ENCODE measurements at places on chromosomes 2 and 18.

GRCh38 chr2:237192881-237193280, 107.2 kb downstream of the COPS8 start:
- DNase-seq, result no peak

GRCh38 chr2:147777394-147777793, 67.4 kb upstream of the ACVR2A start:
- DNase-seq, result no peak

- no peak for DNase-seq
Measured at GRCh38 chr2:74179063-74179865, 585 bp upstream of the MOB1A start.

- DNase-seq, result no peak
Measured at GRCh38 chr2:105188343-105188742, 53.2 kb upstream of the GPR45 start.

- DNase-seq, result no peak
Measured at GRCh38 chr2:17416884-17417391, 101.3 kb downstream of the RAD51AP2 start.

- no peak for DNase-seq
Measured at GRCh38 chr18:5601188-5601624, 57.4 kb upstream of the EPB41L3 start.

DNA sequence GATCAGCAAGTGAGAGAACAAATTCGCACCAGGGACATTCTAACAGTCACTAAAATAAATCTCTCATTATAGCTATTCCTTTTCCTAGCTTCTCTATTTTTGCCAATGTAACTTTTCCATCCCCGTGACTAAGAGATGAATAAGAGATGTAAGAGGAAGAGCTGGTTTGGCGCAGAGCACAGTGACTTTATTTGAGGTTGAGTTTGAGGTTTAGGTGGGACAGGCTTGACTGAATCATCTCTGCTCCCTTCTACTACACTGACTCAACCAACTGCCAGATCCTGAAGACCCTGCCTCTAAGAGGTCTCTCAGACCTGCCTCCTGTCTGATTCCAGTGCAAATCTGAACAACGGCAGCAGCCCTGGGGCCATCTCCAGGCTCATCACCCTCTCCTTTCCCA, 28.0 kb downstream of the RFX8 start:
- DNase-seq, result no peak

GRCh38 chr2:38454081-38454480, 77.0 kb upstream of the ATL2 start:
- no peak for DNase-seq

GRCh38 chr18:24189664-24190346, 50.9 kb downstream of the CABYR start:
- DNase-seq, result no peak

DNA sequence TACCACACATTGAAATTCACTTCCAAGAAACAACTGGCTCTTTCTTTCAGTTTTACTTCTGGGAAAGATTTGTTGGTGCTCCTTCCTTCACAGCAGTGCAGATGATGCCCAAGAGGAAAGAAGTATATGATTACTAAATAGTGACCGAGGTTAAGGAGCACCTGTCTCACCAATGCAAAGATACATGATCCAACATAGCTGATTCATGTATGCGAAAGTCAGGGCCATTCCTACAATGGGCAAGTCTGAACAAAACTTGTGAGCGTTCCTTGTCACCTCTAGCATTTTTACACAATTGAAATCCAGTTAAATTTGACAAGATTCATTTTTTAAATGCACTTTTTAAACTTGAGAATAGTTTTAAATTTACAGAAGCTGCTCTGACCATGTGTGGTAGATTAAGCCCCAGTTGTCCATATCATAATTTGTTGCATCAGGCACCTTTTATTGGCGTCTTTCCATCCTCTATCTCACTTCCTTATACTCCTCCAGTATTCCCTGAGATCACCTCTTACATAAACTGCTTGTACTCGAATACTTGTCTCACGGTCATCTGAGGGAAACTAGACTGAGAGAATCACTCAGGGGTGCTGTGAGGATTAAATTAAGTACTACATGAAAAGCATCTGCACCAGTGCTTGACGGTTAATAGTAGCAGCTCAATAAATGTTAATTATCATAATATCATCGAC, 438.8 kb upstream of the CDH20 start:
- DNase-seq, result no peak

- no peak for DNase-seq
Measured at GRCh38 chr2:72947952-72948830, 30.9 kb downstream of the EMX1 start.

GRCh38 chr2:24077535-24077877, 1.4 kb upstream of the SF3B6 start:
- DNase-seq, result no peak

- DNase-seq, result no peak
Measured at GRCh38 chr2:11630855-11631254, 39.1 kb downstream of the NTSR2 start.

DNA sequence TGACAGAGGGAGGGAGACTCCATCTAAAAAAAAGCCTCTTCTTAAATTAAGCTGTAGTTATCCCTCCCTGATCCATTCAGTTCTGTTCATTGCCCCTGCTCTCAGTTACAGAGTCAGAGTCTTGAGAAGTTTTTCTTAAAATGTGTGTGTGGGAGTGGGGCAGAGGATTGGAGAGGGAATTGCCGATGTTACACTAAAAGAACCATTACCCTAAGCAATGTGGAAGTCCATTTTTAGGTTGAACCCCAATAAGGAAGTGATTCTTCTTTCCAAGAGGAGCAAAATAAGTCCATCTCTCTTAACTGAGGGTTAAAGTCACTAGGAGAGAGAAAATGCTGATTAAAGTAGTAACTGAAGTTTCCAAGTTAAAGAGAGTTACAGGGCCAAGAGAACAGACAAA, 21.2 kb upstream of the THOC1 start:
- DNase-seq, result no peak

DNA sequence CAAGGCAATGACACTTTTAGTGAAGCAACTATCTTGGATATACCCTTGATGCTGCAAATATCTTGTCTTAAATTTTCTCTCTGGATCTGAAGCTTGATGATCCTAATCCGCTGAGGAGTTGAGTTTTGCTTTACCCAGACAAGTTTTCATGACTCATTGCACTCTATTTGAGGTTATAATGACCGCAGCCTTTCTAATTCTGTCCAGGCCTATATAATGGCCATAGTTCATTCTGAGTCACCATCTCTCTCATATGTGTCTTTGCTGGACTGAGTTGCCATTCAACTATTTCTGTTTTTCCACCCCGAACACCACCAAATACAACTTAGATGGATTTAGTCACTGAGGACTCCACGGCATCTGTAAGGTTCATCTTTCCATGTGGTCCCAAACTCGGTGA, 802.1 kb upstream of the FAM98A start:
- DNase-seq, result no peak

GRCh38 chr18:59267503-59268126, 5.6 kb downstream of the RAX start:
- no peak for DNase-seq

DNA sequence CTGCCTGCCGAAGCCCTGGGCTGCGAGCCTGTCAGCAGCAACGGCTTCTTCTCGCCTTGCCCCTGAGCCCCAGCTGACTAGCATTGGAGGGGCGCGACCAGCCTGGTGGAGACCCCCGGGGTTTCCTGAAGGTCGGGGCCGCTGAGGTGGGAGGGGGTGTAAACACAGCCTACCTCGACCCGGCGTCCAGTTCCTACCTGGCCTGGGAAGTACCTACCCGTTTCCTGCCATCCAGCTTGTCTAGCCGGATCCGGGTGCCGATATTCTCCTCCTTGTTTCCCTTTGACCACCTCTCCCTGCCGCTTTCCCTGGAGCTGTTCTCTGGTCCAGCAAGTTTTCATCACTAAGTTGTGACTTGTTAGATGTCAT, 511 bp downstream of the MOB4 start:
- no peak for DNase-seq

DNA sequence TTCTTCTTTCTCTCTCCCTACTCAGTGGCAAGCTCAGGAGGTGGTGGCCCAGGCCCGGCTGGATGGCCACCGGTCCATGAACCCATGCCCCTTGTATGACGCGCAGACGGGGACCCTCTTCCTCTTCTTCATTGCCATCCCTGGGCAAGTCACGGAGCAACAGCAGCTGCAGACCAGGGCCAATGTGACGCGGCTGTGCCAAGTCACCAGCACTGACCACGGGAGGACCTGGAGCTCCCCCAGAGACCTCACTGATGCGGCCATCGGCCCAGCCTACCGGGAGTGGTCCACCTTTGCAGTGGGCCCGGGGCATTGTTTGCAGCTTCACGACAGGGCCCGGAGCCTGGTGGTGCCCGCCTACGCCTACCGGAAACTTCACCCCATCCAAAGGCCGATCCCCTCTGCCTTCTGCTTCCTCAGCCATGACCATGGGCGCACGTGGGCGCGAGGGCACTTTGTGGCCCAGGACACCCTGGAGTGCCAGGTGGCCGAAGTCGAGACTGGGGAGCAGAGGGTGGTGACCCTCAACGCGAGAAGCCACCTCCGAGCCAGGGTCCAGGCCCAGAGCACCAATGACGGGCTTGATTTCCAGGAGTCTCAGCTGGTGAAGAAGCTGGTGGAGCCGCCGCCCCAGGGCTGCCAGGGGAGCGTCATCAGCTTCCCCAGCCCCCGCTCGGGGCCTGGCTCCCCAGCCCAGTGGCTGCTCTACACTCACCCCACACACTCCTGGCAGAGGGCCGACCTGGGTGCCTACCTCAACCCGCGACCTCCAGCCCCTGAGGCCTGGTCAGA, 1.8 kb downstream of the NEU2 start:
- DNase-seq, result no peak

GRCh38 chr2:79944205-79944604, 360.3 kb downstream of the LRRTM1 start:
- DNase-seq, result no peak

GRCh38 chr18:28963481-28963880, 786.6 kb upstream of the CDH2 start:
- no peak for DNase-seq

- DNase-seq, result no peak
Measured at GRCh38 chr2:120245520-120246332, 6.9 kb upstream of the RALB start.

GRCh38 chr2:2331881-2332280, 806 bp upstream of the MYT1L start:
- DNase-seq, result no peak

GRCh38 chr18:56890632-56891031, 239.5 kb downstream of the WDR7 start:
- no peak for DNase-seq

DNA sequence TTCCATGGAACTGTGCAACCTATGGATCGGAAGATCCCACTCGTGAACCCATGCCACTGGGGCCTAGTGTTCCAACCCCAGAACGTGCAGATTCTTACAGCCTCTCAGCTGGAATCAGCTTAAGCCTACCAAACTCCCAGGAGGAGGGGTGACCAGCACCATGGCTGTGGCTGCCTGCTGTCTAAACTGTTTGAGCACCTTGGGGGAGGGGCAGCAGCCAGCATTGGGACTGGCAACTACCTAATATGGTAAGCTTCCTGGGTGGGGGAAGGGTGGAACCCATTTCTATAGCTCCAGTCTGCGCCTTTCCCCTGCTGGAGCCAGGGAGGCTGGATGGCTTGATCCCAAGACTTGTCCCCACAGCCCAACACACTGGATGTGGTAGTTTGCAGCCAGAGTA, 10.7 kb upstream of the POLE4 start:
- no peak for DNase-seq

- no peak for DNase-seq
Measured at GRCh38 chr2:181185948-181186347, 205.5 kb downstream of the UBE2E3 start.

DNA sequence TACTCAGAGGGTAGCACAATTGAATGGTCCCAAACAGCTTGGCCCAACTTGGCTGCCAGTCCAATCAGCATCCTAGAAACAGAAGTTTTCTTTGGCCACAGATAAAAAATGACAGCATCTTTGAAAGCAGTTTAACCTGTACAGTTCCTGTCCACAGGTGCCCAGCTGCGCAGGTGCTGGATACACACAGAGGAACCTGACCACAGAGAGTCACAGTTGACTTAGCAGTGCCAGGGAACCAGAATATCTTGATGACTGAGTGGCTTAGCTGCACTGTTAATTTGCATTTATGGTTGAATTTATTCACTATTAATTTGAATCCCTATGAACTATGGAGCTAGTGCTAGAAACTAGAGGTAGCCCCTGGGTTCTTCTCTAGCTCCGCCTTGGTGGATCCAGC, 93.7 kb downstream of the TPGS2 start:
- no peak for DNase-seq

DNA sequence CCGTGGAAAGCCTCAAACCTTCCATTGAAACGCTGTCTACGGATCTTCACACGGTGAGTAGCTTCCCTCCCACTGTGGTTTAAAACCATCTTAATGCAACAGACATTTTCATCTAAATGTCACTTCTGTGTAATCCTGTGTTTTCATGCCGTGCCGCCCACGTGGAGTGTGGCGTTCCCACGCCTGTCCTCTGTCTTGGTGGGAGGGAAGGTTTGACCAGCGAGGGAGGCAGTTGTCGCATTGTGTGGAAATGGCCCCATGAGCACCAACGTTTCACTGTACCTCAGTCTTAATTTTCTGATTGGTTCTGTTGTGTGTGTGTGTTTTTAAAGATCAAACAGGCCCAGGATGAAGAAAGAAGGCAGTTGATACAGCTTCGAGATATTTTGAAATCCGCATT, 88.6 kb downstream of the ITGB1BP1 start:
- DNase-seq, result no peak

DNA sequence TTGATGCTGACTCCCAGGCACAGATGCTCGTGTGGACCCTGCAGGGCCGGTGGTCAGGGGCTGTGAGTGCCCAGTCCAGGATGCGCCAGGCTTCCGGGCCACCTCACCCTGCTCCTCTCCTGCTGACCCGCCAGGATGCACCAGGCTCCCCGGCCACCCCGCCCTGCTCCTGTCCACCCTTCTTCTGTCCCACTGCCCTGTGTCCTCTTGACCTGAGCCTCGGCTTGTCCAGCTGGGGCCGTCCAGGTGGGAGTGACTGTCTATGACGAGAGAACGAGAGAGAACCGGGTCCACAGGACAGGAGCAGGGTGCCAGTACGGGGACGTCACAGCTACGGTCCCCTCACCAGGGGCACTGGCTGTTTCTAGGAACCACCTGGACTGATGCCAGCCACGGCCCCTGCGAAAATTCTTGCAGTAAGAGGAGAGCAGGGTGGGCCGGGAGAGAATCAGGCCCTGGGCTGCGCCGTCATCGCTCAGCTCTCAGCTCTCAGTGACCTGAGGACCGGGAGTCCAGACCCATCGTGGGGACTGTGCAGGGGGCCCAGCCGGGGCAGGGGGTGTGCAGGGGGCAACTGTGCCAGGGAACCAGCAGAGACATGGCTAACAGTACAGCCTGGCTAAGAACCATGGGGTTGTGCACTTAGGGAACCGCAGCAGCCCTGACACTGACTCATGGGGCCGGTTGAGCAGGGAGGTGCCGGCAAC, 12.9 kb upstream of the NFATC1 start:
- no peak for DNase-seq

DNA sequence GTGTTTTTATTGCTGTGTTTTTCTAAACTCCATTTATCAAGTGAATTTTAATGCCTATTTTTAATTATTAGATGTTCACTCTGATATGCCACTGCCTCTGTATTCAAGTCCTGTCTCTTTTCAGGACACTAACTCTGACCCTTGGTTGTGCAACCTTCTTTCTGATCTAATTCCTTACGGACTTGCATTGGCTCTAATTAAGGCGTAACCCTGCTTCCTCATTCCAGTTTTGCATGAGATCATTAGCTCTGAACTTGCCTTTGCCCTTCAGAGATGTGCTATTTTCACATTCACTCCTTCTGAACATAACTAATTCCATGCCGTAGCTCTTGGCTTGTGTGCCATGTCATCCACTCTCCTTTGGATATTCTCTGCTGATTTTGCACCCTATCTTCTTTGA, 162.5 kb upstream of the TMEFF2 start:
- no peak for DNase-seq

Data from activated CD8-positive, alpha-beta memory T cell treated with anti-CD3 and anti-CD28 coated beads for 4 hours (primary cell).